ENCODE measurements at places on chromosomes 4 and X.

DNA sequence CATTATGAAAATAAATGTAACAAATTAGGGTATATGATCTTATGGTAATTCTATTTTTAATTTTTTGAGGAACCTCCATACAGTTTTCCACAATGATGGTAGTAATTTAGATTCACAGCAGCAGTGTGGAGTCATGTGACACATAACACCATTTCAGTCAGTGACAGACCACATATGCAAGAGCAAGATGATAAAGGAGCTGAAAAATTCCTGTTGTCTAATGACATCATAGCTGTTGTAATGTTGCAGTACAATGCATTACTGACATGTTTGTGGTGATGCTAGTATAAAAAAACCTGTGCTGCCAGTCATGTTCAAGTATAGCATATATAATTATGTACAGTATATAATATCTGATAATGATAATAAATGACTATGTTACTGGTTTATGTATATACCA, 28.5 kb downstream of the EMCN start:
- DNase-seq = no peak

DNA sequence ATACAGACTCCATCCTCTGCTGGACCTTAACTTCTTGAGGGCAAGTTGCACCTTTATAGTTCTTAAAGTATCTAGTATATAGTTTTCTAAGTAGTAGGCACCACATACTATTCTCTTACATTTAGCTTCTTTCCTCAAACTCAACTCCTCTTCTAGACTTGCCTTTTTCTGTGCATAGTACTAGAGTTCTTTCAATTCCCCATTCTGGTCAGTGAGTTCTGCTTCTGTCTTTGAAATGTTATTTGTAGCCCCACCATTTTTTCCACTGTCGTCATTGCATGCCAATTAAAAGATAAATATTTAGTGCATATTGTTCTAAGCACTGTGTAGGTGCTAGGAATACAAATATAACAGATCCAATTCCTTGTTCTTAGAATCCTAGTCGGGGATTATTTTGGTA, 31.6 kb downstream of the CDKL5 start:
- DNase-seq = no peak

DNA sequence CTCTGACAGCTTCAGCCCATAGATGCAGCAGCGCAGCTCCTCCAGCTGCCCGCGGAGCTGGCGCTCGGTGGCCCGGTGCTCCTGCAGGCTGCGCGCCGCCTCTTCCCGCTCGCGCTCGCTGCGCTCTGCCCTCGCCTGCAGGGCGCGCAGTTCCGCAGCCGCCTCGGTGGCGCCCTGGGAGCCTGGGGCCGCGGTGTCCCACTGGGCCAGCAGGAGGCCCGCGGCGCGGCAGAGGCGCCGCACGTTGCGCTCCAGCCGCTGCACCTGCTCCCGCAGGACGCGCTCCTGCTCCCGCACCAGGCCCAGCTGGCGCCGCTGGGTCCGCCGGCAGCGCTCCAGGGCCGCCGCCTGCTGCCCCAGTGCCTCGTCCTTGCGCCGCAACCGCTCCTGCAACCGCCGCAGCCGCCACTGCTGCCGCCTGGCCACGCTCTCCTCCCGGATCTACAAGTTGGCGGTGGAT, 10.1 kb downstream of the C4orf50 start:
- no peak for DNase-seq

DNA sequence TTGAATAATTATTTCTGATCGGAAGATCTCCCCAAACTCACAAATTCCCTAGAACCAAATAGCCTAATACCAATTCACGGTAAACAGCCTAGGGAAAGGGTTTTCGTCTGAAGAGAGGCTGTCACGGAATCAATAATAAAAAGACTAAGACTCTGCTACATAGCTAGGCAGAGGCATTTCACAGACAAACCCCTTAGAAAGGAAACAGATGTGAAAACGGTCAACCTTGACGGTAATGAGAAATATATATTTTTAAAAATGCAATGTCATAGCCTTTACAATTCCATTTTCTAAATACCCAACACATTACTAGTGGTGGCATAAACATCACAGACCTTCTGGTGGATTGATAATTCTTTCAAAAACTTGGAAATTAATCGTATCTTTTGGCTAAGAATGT, 28.4 kb downstream of the PROM1 start:
- DNase-seq = no peak

DNA sequence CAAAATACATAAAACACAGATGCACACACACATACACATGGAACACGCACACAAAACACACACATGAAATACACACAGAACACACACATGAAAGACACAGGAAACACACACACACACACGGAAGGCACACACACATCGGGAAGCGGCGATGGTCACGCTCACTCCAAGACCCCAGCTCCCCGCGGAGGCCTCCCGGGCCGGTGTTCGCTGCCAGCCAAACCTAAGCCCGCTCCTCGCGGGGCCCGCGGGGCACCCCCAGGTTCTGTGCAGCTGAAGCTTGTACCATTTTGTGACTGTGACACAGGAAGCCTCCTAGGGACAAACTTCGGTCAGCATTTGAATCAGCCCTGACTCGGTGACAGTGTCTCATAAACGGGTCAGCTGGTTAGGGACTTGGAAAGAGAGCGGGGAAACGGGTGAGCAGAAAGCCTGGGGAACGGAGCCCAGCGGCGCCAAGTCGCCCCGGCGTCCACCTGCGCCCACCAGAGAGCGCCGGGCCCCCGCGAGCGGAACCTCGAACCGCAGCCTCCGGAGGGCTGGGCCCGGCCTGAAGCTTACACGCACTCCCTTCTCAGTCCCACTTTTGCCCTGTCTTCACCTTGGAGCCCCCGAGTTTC, 32.1 kb downstream of the F11 start:
- DNase-seq = peak; percentile 26

DNA sequence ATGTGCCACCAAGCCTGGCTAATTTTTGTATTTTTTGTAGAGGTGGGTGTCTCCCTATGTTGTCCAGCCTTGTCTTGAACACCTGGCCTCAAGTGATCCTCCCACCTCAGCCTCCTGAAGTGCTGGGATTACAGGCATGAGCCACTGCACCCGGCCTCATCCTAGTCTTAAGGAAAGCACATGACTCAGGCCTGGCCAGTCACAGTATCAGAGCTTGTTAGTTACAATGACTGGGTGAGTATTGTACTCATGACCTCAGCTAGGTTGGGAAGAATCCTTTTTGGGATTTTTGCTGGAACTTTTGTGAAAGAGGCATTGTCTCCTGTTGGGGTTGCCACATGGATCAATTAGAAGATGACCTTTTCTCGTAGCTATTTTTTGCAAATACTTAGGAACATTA, 292.8 kb downstream of the RAPGEF2 start:
- no peak for DNase-seq

DNA sequence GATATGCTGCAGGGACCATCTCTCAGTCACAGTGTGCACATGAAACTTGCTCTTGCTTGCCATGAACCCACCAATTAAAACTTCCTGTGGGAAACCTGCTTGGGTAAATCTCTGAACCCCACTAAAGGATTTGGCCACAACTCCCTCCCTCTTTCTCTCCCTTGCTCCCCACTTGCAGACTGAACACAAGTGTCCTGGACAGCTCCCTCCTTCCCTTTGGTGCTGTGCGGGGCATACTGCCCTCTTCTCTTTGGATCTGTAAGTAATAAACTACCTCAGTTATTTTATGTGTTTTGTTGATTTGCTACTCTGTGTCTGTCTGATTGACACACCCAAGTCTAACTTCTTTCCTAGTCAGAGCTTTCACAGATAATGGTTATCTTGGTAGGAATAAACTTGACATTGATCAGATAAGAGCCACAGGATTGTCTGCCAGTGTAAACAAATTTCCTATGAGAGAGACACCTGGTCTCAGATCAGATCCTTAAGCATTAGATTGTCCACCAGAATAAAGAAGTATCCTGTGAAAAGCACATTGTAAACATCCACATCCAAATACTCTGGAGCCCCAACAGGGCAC, 41.8 kb downstream of the SULT1E1 start:
- no peak for DNase-seq

DNA sequence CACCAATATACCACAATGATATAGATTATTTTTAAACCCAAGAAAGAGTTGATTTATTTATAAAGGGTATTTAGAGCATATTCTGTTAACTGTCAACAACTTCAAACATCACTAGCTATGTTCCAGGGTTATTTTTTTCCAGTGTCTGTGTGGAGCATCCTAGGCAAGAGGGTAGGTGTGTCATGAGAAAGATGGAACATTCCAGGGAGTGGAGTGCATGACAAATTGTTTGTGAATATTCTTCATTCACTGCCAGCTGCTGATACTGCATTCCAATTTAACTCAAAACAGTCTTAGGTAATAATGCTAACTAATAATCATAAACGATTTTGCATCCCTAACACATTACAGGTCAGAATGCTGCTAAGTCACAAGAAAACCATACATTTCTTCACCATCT, 148.7 kb upstream of the RASGEF1B start:
- DNase-seq = no peak

DNA sequence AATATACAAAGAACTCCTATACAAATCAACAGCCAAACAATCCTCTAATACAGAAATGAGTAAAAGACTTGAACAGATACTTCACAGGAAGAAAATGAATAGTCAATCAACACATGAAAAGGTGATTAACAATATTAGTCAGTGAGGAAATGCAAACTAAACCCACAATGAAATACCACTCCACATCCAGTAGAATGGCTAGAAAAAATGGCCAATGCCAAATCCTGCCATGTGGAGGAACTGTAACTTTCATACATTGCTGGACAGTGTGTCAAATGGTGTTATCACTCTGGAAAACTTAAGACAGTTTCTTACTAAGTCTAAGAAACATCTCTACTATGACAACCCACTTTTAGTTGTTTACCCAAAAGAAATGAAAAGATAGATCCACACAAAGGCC, 59.5 kb downstream of the NSG1 start:
- DNase-seq = no peak

- DNase-seq = no peak
These were observed 64.1 kb upstream of the NPNT start for GRCh38 chr4:105831189-105831588.

DNA sequence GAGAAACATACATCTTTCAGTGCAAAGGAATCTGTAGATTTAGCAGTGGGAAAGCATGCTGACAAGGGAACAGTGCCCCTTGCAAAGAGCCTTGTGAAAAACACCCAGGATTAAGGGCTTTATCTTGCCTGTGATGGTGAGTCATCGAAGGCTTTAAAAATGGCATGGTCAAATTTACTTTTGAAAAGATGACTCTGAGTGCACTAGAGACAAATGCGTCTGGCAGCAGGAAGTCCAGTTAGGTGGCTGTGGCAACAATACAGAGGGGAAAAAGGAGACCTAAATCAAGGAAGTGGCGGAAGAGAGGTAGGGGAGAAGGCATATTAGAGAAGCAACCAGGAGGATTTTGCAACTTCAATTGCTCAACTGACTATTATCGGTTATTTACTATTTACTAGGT, 472.6 kb upstream of the CPEB2 start:
- no peak for DNase-seq

- no peak for DNase-seq
These were observed 16.2 kb downstream of the SH3RF1 start for GRCh38 chr4:169254546-169254983.

- peak; percentile 12 for DNase-seq
These were observed 761 bp upstream of the FRYL start for GRCh38 chr4:48780865-48781214.

- DNase-seq = peak; percentile 23
These were observed at the start of gene STS for GRCh38 chrX:7147413-7147977. Gene STS (plus strand): TSS chrX:7147712. CDS start chrX:7253200, 105,488 bp downstream.

DNA sequence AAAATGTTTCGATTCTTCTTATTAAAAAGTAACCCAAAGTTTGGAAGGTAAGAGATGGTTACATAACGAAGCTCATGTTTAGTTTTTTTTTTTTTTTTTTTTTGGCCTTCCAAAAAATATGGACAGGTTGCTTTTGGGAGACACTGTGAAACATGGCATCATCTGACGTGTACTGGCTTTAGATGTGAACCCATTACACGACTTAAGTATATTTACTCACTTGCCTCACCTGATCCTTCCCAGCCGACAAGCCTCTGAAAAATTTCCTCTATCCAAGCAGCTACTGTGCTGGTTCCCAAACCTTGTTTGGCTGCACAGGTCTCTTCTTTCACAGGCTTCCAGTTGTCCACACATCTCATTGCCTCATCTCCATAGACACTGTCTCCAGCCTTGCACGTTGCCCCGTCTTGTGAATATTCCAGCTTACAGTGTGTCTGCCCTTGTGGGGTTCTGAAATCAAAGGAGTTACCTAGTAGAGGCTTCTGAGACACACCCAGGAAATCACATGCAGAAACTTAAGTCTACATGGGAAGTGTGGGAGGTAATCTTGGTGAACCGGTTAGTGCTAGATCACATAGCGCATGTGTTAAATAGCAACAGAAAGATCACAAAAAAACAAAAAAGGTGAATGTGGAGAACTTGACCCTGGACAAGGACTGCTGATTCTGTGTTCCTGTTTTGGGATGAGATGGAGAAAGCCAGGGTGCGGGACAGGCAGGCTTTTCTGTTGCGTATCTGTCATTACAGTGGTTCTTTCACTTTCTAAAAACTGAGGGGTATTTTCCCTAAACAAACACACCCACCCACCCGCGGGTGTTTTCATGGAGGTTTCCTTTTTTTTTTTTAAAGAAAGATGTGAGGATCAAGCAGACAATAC, 328.6 kb downstream of the ARHGAP10 start:
- no peak for DNase-seq

DNA sequence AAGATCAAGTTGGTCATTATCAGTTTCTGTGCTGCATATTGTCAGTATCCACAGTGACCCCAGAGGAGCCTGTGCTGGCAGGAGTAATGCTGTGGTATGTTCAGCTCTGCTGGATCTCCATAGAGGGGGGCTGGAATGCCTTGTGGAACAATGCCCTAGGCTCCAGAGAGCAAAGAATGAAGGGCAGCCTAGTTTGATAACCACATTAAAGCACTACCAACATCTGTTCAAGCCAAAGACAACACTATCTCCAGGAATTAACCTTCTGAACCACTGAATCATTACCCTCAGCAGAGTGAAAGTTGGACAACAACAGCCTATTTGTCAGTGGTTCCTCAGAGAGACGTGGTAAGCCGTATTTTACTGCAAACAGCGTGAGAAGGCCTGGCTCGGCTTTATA, 192.3 kb upstream of the CXorf66 start:
- DNase-seq = no peak

- DNase-seq = no peak
These were observed 40.1 kb upstream of the LRPAP1 start for GRCh38 chr4:3572363-3572762.

- no peak for DNase-seq
These were observed 1535.8 kb upstream of the PCDH10 start for GRCh38 chr4:131613086-131613823.
